ENCODE measurements at places on chromosomes 12 and 14.

GRCh38 chr14:62077676-62078261 lies 315.5 kb downstream of the SNAPC1 start:
- DNase-seq = no peak

GRCh38 chr14:67851785-67852410 lies 32.3 kb downstream of the RAD51B start:
- DNase-seq = no peak

DNA sequence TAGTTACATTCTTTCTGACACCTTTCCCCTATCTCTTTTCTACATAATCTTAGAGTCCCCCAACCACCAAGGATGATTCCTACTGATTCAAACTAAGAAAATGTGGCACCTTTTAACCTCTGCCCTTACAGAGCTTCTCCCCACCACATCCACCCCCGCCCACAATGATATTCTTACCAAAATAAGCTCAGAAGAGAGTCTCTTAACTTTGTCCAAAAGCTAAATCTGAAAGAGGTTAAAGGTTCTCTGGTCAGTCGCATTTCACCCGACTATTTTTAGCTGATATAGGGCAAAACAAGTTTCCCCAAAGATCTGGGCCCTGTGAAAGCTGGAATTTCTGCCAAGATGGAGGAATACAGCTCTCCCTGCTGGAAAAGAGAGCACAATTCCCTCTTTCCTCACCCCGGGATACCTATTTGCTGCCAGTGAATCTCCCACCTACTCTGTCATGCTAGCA lies 128.6 kb downstream of the ZFP36L1 start:
- DNase-seq = no peak

DNA sequence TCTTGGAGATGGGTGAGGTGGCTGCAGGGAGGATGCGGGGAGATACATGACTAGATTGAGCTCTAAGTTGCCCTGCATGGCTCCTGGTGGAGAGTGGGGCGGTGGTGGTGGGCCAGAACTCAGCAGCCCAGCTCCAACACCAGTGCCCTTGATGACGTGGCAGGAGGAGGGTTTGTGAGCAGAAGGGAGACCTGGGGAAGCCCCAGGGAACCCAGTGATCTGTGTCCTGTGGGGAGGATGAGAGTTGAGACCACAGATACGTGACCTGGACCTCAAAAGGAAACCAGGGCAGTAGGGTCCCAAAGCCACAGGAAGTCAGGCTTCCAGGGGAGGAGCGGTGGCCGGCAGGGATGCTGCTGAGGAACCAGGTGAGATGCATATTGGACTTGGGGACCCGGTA lies 989.1 kb upstream of the TMEM132C start:
- DNase-seq = no peak

DNA sequence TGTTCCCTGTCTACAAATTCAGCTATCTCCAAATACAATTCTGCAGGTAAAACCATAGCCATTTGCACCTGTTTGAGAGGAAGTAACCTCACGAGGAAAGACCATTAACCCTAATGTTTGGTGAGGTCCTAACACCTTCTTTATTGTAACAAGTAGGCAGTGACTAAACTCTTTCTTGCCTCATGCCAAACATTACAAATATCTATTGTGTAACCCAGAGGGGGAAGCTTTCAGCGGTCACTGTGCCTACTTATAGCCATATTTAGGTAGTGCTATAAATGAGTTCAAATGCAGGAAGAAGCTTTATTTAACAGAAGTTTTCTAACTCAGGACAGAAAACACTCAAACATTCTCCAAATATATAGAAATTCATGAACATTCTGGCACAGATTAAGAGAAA lies 252.7 kb downstream of the LRFN5 start:
- DNase-seq = no peak

GRCh38 chr14:59215757-59216156 lies 27.3 kb downstream of the DAAM1 start:
- DNase-seq = no peak

DNA sequence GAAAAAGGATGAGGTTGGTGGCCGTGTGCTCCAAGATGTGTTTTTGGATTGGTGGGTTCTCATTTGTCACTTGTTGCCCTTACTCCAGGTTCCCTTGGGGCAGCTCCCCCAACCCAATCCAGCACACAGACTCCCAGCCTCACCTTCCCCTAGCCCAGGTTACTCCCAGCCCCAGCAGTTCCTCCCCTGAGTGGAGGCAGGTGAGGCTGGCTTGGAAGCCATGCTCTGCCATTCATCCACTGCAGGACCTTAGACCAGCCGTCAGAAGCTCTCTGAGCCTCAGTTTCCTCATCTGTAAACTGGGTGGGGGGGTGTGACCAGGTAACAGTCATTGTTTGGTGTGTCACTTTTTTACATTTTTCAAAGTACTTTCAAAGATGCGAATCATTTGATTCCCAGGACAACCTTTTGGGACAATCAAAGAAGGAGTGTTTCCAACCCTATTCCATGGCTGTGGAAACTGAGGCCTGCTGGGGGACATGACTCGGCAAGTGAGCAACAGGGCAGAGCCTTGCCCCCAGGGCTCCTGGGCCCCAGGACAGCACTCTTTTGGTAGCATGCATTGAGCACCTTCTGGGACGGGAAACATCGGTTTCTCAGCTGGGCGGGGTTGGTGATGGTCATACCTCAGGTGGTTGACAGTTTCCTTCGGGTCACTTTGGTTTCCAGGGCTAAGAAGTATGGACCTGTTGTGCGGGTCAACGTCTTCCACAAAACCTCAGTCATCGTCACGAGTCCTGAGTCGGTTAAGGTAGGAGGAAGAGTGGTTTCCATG lies 7.2 kb downstream of the CYP46A1 start:
- no peak for DNase-seq

GRCh38 chr12:108218921-108219320 lies 89.8 kb downstream of the WSCD2 start:
- no peak for DNase-seq

DNA sequence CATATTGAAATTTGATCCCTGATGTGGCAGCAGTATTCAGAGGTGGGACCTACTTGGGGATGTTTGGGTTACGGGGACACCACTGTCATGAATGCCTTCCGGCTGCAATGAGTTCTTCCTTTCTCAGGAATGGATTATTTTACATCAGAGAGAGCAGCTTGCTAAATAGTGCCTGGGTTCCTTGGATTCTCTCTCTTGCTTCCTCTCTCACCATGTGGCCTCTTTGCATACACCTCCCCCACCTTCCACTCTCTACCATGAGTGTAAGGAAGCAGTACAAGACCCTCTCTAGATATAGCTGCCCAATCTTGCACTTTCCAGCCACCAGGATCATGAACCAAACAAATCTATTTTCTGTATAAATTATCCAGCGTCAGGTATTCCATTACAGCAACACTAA lies 15.4 kb upstream of the SCAF11 start:
- peak; percentile 53 for DNase-seq

GRCh38 chr12:127886827-127887226 lies 380.1 kb upstream of the TMEM132C start:
- no peak for DNase-seq

GRCh38 chr12:85920324-85920947 lies 46.3 kb downstream of the NTS start:
- peak; percentile 73 for DNase-seq

- no peak for DNase-seq
These were observed 326.3 kb upstream of the DIO3 start for GRCh38 chr14:101234999-101235334.

DNA sequence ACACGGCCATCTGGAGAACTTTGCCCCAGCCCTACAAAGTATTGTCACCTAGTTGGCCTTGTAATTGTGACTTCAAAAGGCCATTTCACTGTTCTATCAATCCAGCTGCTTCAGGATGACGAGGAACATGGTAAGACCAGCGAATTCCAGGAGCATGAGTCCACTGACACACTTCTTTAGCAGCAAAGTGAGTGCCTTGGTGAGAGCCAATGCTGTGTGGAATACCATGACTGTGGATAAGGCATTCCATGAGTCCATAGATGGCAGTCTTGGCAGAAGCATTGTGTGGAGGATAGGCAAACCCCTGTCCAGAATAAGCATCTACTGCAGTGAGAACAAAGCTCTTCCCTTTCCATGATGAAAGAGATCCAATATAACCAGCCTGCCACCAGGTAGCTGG lies 1009.1 kb upstream of the USP15 start:
- DNase-seq = no peak

GRCh38 chr12:64181430-64182291 lies 40.4 kb downstream of the KICS2 start:
- DNase-seq = peak; percentile 42

DNA sequence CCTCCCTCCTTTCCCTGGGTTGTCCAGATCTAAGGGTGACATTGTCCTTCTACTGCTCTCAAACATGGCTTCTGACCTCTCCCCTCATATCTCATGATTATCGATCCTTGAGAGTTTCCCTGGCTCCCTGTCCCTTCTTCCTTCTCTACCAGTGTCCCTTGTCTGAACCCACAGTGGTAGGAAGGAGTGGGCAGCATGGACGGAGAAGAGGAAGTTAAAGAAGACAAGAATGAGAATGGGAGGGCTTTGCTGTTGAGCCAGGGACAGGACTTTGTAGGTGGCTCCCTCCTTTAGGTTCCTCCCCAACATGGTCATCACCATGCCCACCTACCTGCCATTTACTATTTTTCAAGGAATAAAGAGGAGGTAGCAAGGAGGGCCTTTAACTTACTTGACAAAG lies 166.7 kb downstream of the TMEM117 start:
- DNase-seq = no peak

GRCh38 chr14:75069121-75069810 lies at the start of gene ZC2HC1C:
TSS of gene ZC2HC1C (plus strand) at chr14:75069641. CDS start at chr14:75070574, 933 bp downstream.
- DNase-seq = peak; percentile 97

- peak; percentile 46 for DNase-seq
These were observed 77.6 kb upstream of the TMEM260 start for GRCh38 chr14:56501909-56502530.

DNA sequence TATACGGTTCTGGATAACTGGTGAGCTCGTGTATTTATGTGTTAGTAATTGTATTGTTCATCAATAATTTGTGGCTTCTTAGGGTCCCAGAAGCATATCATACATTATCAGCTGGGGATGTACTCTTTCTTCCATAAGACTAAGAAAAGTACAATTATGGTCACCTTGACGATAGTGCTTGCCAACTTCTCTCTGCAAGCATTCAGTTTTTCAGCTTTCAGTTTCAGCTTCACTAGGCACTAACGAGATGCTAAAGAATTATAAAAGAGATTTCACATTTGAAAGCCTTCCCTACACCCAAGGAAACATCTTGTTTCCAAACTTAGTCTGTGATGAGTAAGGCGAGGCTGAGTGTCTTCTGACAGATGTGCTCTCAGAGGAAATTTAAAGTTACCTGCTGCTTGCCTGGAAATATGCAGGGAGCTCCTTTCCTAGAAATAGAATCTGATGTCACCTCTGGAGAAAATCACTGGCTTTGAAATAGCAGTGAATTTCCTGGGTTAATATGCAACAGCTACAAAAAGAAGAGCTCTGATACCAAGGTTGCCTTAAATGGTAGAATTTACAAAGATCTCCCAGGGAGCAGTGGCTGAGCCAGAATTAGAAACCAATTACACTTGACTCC lies 1419.9 kb upstream of the TMEM132C start:
- DNase-seq = no peak

DNA sequence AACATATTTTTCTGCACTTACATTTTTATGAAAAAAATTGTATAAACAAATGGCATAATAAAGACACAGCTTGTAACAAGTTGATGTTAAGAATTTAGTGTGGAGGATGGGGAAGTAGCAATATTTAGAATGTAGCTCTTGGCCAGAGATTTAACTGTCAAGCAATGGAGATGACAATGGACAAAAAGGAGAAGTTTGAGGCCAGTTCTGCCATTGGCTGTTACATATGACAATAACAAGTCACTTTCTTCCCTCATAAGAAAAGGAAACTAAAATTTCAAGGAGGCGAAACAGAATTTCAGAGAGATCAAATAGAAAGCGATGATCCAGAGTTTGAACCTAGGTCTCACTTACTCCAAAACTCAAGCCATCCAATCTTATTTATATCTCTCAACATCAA lies 122.8 kb upstream of the CCDC175 start:
- DNase-seq = no peak

DNA sequence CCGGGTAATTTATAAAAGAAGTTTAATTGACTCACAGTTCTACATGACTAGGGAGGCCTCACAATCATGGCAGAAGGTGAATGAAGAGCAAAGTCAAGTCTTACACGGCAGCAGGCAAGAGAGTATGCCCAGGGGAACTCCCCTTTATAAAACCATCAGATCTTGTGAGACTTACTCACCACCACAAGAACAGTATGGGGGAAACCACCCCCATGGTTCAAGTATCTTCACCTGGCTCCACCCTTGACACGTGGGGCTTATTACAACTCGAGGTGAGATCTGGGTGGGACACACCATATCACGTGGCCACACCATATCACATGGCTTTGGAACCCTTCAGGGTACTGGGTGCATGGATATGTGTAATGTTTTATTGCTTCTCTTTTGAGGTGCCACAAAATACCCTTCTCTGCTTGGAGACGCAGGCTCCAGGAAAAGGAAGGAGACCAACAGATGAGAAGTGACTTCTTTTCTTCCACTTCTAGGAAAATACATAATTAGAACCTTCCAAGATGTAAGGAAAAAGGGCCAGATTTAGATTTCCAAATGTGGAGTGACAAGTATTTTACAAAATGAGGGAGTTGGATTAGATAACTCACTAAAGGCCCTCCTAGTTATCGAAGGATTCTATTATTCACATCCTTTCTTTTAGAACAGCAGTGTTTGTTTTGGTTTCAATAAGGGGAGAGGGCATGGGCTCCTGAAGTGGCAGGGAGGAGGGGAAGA lies 33.1 kb upstream of the ETFBKMT start:
- no peak for DNase-seq

- no peak for DNase-seq
These were observed 67.0 kb upstream of the SAV1 start for GRCh38 chr14:50734950-50735695.

DNA sequence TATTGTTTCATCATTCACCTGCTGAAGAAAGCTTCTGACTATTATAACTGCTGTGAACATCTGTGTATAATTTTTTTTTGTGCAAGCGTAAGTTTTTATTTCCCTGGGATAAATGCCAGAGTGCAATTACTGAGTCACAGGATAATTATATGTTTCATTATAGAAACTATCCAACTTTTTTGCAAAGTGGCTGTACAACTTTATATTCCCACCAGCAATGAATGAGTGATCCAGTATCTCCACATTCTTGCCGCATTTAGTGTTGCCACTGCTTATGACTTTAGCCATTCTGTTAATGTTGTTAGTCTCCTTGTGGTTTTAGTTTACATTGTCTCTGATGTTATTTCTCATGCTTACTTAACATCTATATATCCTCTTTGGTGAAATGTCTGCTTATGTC lies 88.1 kb upstream of the CCDC175 start:
- DNase-seq = no peak
